Activated CD4-positive, alpha-beta memory T cell treated with anti-CD3 and anti-CD28 coated beads for 36 hours (primary cell): ENCODE measurements at places on chromosomes 3 and 15.

- DNase-seq = no peak
Observed at GRCh38 chr15:67124911-67125588, 59.6 kb downstream of the SMAD3 start.

DNA sequence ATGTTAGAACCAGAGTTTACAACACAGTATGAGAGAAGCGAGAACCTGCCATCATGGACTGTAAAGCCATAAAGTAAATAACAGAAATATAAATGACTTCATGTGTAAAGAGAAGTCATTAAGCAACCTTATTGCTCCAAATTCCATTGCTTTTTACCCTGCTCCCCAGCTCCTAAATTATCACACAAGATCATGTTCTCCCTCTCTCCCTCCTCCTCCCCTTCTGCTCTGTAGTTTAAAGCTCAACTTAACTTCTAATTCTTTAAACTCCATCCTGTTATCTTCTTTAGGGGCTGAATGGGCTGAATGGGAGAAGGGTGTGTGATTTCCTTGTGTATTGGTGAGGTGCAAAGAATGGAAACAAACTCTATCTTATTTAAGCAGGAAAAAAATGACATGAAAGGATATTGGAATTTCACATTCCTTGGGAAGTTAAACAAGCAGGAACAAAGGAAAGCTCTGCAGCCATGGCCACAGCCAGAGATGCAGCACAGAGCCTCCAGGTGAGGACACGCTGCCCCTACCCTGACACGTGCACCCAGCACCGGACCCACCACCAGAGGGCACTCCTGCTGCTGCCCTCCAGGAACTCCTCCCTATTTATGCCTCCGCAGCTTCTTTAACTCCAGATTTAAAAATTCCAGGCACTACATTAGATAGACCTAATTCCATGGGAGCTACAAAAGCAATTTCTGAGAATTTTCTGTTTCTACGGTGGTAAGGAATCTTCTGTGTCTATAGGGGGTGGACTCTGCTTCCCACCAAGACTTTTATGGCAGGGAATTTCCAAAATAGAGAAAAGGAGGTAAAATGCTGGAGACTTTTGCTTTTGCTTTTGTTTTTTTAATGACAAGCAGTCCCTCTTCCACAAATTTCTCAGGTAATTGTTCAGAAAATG lies 76.9 kb upstream of the ABI3BP start:
- DNase-seq = peak; percentile 83

GRCh38 chr3:157529751-157530150 lies 26.5 kb upstream of the VEPH1 start:
- DNase-seq = no peak

DNA sequence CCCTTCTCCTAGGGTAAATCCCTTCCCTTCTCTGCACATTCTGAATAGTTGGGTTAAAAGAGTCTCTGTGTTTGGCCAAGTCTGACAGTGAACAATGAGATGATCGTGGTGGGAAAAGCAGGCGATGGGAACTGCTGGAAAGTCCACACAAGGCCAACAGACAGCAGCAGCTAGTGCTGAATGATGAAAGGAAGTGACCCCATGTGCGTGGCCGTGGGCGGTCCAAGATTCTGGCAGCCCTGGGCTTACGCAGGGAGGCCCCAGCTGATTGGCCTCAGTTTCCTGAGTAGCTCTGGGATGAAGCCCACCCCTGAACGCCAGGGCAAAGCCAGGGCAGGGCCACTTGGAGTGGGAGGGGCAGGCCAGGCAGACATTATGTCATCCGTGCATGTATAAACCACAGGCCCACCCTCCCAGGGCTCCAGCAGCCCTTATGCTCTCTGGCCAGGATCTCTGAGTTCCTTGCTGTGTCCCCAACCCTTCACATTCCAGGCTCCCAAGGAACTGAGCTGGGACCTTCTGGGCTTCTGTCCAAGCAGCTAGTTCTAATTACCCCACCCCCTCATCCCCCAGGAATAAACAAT lies 57.8 kb downstream of the CDC25A start:
- no peak for DNase-seq

DNA sequence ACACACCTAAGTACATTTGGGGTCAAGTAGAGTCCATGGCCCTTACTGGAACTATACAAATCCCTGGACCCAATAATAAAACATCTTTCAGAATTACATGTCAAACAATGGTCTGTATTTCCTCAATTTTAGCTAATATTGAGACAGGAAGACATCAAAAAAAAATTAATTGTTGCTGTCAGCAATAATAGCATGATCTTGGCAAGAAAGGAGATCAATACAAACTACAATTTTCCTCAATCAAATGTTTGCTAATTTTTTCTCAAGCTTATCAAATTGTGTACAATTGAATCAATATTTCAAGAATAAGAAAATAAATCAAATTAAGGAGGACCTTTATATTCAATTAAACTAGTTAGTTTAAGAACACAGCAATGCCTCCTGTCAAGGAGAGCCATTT lies 62.6 kb downstream of the FSIP1 start:
- DNase-seq = no peak

DNA sequence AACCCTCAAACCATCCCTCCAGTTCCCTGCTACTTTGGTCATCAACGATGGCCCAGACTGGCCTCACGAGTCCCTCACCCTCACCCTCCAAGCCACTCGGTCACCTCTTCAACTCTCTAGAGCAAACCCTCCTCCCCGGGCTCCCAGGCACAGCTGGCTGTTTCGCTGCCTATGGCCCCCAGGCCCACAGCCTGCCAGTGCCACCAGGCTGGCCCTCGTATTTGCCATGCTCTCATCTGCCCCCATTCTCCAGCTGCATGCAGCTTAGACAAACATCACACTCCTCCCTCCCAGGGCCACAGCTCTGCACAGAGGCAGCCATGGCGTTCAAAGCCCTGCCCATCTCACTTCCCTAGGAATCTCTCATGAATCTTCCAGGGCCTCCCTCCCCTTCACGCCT lies 13.8 kb downstream of the RAB43 start:
- DNase-seq = no peak

- DNase-seq = no peak
Observed at GRCh38 chr3:48303021-48303420, 30.4 kb downstream of the SPINK8 start.

DNA sequence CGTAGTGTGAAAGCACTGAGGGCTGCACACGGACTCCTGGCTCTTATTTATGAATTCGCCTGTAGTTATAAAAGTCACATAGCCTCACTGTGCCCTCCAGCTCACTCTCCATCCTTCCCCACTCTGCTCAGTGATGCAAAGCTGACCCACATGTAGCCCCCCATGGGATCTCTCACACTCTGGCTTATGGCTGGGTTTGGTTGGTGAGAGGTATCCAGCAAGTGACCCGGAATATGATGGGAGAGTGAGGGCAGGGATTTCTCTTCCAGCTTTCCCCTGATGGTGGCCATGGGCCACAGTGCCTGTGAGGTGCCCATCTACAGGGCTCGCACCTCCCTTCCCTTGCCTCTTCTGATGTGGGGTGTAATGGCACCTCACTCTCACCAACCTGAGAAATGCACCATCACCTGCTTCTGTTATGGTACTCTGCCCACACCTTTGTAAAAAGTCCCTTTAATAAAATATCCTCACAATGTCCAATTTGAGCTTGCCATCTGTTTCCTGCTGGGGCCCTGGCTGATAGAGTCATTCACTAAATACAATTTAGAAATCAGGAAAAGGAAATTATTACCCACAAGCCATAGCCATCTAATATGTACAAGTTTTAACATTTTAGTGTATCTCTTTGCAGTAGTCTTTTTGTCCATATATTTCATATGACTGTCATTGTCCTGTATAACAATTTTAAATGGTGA lies 93.6 kb downstream of the SCN11A start:
- DNase-seq = no peak

DNA sequence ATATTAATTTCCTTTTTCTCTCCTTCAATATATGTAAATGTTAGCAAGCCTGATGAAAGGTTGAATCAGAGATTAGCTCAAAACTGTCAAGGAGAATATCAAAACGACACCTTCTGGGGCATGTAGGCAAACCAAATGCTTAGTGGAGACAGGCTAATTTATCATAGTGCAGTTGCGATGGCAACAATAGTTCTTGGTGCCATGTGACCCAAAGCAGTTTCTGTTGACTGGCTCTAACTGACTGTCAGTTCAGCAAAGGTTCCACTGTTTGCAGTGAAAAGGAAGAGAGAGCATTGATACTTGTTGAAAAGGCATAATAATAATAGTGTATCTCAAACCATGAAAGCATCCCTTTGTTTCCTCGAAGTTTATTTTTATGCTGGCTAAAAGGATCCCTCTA lies 513.9 kb downstream of the NLGN1 start:
- DNase-seq = no peak

- DNase-seq = no peak
Observed at GRCh38 chr3:127368186-127369032, 80.6 kb upstream of the PRR20G start.

DNA sequence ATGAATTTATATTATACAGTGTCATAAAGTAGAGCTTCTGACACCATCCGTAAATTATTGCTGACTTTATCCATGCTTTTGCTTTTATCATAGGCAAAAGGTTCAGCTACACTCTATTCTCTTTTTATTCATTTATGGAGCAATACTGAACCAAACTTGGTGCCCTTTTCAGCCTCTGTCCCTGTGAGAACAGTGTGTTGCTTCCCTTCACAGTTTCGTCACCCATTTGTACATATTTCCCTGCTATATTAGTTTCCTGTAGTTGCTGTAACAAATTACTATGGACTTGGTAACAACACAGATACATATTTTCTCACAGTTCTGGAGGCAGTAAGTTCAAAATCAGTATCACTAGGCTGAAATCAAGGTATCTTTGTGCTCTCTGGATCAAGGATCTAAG lies 2.8 kb upstream of the RPL24 start:
- no peak for DNase-seq

- DNase-seq = peak; percentile 53
Observed at GRCh38 chr3:50211930-50212329, 6.9 kb downstream of the SLC38A3 start.

- DNase-seq = no peak
Observed at GRCh38 chr15:82554849-82555248, 14.6 kb upstream of the RPS17 start.

DNA sequence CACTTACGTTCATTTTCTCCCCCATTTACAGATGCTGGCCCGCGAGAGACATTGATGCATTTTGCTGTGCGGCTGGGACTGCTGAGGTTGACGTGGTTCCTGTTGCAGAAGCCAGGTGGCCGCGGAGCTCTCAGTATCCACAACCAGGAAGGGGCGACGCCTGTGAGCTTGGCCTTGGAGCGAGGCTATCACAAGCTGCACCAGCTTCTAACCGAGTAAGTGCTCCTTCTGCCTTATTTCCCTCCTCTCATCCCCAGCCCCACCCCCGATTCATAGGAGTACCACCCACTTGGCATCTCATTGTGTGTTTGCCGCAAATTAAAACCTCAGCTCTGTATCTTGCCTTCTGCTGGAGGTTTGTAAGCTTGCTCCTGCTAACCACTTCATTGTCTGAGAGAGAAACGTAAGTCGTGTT lies 163.3 kb downstream of the AKAP13 start:
- DNase-seq = peak; percentile 20

GRCh38 chr15:57921371-57921770 lies 144.1 kb downstream of the ALDH1A2 start:
- no peak for DNase-seq

GRCh38 chr3:174219738-174220137 lies 639.4 kb upstream of the NAALADL2 start:
- no peak for DNase-seq

- no peak for DNase-seq
Observed at GRCh38 chr3:128753715-128754114, 27.7 kb downstream of the RAB7A start.

- DNase-seq = no peak
Observed at GRCh38 chr15:64985366-64986033, 4.2 kb downstream of the SPG21 start.

GRCh38 chr3:84128024-84128423 lies 830.8 kb upstream of the CADM2 start:
- no peak for DNase-seq

DNA sequence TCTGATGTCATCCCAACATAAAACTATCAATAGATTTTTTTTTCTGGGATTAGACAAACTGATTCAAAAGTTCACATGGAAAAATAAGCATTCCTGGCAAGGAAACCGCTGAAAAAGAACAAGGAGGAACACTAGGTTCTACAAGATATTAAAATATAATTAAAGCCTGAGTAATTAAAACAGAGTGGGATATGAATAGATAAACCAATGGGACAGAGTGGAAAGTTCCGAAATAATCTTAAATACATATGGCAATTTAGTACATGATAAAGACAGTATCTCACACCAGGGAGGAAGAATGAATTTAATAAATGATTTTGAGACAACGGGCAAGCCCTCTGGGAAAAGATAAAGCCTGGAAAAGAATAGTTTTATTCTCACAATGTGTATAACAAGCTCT lies 4.7 kb downstream of the GLDN start:
- no peak for DNase-seq

- no peak for DNase-seq
Observed at GRCh38 chr15:51111061-51111460, 16.4 kb upstream of the TNFAIP8L3 start.

GRCh38 chr3:27072810-27073651 lies 296.2 kb downstream of the NEK10 start:
- no peak for DNase-seq

- DNase-seq = no peak
Observed at GRCh38 chr3:47536967-47537366, 23.5 kb upstream of the ELP6 start.

- no peak for DNase-seq
Observed at GRCh38 chr15:54841701-54842305, 354.9 kb downstream of the RSL24D1 start.

- no peak for DNase-seq
Observed at GRCh38 chr15:24784506-24784905, 108.9 kb downstream of the NPAP1 start.

DNA sequence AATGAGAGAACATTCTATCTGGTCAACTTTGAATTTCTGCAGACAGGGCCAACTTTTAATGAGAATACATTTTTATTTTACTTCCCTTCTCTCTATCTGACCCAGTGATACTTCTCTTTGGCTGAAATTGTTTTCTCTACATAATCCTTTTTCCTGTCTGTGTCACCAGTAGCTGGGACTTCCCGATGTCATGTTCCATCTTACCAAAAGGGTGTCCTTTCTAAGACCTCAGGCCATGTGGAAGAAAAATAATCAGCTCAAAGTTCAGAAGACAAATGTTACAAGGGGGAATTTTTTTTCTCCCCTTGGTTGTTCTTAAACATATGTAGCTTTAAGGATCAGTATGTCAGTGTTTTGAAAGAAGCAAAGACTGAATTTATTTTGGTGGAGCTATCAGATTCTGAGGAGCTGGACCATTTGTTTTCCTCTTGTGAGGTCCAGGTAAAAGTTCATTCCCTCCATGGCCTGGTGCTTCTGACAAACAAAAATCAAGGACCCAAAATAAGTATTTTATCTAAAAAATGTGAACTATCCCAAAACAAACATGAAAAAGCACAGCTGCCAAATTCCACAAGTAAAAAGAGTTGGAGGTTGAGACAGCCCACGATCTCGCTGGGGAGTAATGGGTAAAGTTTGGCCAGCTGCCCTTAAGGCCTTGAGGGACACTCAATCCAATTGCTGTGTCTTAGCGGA lies 859.4 kb upstream of the NR2F2 start:
- DNase-seq = no peak

DNA sequence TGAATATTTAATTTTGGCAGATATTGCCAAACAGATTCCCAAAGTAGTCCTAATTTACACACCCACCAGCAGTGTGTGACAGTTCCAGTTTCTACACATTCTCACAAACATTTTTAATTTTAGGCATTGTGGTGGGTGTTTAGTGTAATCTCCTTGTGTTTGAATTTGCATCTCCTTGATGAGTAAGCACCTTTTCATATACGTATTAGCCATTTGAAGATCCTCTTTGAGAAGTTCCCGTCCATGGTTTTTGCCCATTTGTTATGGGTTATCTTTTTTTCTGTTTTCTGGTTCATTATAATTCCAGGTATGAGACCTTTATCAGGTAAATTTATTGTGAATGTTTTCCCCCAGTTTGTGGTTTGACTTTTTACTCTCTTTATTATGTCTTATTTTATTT lies 2.3 kb upstream of the TM4SF19 start:
- no peak for DNase-seq
